Heart left ventricle (tissue), 16 donors: ENCODE measurements at places on chromosomes 1 and 21.

- no peak for DNase-seq
These were observed 201.4 kb upstream of the BRINP3 start for GRCh38 chr1:190679044-190679443.

- no peak for DNase-seq
These were observed 57.2 kb downstream of the LEPR start for GRCh38 chr1:65477414-65478378.

- no peak for DNase-seq
These were observed 115.2 kb upstream of the TSPAN2 start for GRCh38 chr1:115204513-115204912.

DNA sequence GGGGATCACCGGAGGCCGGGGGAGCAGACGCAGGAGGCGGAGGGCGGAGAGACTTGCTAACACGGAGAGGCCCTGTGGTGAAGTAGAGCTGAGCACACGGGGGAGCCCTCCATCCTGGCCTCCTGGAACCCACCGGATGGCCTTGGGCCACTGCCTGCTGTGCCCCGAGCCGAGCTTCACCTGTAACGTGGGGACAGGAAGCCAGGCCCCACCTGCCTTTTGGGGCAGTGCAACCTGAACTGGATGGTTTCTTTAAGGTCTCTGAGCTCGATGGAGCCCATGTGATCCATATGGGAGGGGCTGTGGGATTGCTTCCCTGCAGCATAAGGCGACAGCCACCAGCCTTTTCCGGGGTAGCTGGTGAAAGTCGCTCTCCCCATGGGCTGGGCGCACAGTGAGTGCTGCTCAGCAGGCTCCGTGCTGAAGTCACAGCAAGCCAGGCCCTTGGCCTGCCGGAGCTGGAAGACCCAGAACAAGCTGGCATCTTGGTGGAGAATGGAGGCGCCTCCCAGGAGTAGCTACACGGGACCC, 35.8 kb downstream of the TFF3 start:
- no peak for DNase-seq

DNA sequence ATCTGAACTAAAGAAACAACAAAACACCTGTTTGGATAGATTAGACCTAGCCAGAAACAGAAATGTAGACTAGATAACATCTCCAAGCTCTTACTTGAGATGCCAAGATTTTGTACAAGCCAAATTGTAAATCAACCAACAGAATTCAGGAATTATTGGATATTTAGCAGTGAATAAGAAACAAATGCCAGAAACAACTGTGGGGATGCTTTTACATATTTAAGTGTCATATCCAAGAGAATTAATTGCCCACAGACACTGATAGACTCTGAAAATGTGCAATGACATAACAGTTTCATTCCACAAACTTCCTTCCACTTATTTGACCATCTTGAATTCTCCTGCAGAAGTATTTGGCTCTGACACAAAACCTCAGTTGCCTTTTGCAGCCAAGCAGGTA, 92.3 kb downstream of the SGIP1 start:
- no peak for DNase-seq

DNA sequence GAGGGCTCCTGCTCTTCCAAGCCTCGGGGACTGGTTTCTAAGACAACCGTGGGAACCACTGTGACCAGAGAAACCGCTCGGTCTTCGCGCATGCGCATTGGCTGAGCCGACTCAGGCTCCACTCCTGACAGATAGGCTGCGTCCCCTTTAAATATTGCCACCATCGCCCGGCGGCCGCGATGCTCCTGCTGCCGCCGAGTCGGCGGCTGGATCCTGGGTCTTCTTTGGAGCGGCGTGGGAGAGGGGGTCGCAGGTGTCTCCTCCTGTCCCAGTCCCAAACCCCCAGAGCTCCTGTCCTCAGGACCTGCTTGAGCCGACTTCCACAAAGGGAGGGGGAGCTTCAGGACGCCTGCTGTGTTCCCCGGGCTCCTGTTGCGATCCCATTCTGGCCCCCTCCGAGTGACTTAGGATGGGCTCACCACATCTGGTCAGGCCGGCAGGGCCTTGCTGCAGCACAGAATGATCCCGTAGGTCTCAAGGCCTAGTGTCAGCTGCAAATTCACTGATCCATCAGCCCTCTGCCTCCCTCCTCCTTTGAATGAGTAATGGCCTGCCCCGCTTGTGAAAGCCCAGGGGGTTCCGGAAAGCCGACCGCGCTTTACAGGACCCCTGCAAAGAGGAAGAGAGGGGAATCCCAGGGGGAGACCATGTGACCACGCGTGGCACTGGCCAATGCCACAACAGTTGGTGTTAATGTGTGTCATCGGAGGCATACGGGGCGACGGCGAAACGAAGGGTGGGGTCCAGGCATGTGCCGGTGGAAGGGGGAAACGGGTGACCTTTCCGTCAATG, 683.2 kb upstream of the TPTE start:
- no peak for DNase-seq

GRCh38 chr1:221327954-221328353, 413.9 kb downstream of the DUSP10 start:
- DNase-seq: no peak

GRCh38 chr1:4674676-4675075, 20.3 kb downstream of the AJAP1 start:
- DNase-seq: no peak

DNA sequence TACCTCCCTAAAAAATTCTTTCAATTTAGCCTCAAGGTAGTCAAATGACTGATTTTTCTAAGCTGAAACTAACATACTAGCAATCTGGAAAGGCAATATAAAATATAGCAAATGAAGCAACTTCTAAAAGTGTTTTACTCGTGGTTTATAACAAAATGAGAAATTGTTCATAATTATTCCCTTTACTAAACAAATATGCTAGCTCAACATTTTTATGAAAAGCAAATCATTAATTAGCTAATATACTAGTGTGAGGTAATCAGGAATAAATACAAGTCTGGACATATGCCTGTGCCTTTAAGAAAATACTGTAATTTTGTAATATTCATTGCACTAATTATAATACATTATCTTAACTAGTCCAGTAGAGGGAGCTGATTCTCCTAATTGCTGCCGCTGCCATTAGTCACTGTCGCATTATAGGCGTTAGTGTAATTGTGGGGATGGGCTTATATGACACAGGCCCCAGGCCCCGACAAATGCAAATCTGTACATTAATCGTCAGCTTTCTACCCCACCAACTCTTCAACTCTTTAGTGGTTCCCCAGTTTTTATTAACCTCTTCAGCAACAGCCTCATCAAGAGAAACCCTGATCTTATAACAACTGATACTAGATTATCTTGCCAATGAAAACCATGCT, 160.9 kb downstream of the GABPA start:
- DNase-seq: no peak

- DNase-seq: no peak
These were observed 4.9 kb downstream of the CSTB start for GRCh38 chr21:43771199-43771675.
